Fibroblast of lung (primary cell): ENCODE measurements at places on chromosomes 2 and 18. TPM values are rescaled to one million over a fixed set of nuclear protein-coding genes. Genes with fewer than 3 reads are reported as not detected.

Gene CFC1
- not detected in 2 replicates for total RNA-seq

Gene KCNG2
- total RNA-seq = 6.4 and 10.1 TPM in 2 replicates

Gene BCL11A
- under 0.01 and 0.17 TPM in 2 replicates for total RNA-seq

- DNase-seq = no peak
Observed at GRCh38 chr2:101682311-101682710, 15.2 kb upstream of the MAP4K4 start.

DNA sequence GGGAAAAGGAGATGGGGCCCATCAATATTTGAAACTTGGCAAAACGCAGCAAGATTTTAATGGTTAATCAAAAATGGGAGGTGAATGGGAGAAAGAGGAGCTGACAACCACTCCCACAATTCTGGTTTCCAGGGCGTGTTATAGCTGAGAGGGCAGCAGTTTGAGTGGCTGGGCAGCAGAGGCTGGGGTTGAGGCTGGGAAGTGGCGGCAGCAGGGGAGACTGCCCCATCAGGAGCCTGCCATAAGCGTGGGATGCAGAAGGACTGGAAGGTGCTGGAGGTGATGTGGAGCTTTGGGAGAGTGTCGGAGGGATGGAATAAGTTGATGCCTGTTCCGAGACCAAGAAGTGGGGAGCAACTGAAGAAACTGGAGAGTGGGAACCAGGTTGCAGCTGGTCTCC is 48.9 kb upstream of the SH3RF3 start:
- no peak for DNase-seq

DNA sequence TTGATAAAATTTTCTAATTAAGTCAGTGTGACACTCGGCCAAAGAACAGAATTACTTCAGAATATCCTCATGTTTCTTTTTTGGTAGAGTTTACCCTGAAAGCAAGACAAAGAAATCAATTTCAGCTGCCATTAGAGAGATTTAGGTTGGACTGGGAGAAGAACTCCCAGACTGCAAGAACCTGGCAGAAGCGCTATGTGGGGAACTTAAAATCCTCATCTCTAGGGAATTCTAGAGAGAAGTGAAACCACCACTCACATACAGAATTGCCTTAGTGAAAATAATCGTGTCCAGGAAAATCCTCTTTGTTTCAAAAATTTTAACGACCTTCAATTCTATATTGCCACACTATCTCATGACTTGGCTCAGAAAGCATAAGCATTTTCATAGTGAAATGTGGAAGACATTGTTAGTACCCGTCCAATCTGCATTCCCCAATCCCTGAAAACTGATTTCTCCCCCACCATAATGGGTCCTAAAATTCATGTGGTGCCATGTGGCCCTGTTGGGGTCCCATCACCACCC is 297.3 kb upstream of the MEIS1 start:
- DNase-seq = no peak

- no peak for DNase-seq
Observed at GRCh38 chr2:205760157-205760556, 77.9 kb downstream of the NRP2 start.

DNA sequence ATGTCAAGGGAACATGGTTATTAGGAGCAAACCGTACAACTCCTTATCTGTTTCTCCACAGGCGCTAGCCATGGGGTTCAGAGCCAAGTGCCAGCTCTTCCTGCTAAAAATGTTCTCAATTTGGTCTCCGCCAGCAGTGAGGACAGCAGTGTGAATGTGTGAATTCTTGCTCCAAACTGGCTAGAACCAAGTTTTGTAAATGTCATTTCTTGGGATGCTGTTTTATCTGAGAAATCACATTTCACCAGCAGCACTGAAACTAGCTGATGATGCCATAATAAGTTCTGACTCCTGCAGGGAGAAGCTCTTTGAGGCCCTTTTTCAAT is 140.6 kb upstream of the LGALSL start:
- no peak for DNase-seq

DNA sequence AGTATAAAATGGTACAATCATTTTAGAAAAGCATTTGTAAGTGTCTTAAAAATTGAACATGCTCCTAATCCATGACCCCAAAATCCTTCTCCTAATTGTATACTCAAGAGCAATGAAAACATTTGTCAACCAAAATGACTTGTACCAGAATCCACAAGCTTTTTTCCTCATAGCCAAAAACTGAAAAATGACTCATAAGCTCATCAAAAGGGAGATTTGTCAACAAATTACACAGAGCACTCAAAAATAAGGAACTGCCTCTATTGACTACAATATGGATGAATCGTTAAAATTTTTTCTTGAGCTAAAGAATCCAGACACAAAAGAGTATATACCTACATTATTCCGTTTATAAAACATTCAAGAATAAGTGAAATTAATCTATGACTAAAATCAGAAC is 544.8 kb downstream of the ARHGAP15 start:
- DNase-seq = no peak

DNA sequence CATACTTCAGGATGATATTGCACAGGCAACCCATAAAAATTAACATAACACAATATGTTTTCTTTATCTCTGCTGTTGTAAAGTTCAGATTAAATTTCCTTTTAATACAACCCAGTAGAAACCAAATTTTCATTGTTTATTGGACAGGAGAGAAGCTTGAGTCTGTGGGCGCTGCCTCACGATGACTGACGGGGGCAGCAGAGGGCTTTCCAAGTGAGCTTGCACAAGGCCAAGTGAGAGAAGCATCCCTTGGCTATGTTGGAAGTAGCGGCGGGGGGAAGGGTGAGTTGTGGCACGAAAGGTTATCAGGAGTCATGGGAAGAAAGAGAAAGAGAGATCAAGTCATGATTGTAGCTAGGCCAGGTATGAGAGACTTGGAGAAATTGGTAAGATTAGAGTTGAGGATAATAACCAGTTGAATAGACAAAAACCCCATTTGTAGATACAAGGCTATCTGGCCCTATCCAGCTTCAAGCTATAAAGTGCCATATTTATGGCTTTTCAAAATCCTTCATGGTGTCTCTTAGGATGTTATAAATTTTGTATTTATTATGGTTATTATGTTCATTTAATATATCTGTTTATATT is 413.7 kb upstream of the FAM98A start:
- peak; percentile 55 for DNase-seq

- peak; percentile 87 for DNase-seq
Observed at GRCh38 chr2:229586746-229587705, 127.3 kb downstream of the DNER start.
